Aortic smooth muscle cell (primary cell): ENCODE measurements at places on chromosomes 1 and 21. TPM values are rescaled to one million over a fixed set of nuclear protein-coding genes. Genes with fewer than 3 reads are reported as not detected.

The INSRR gene
- total RNA-seq, result under 0.01 TPM in 1 of 2 replicates, not detected in the other

The NVL gene
- 17.7 and 18.3 TPM in 2 replicates for total RNA-seq

The CLIC4 gene
- 493 and 612 TPM in 2 replicates for total RNA-seq

The TAS1R3 gene
- total RNA-seq, result 0.06 and 0.26 TPM in 2 replicates

The PAQR6 gene
- total RNA-seq, result 0.26 and 0.44 TPM in 2 replicates

The SLC6A9 gene
- total RNA-seq, result 5.1 and 5.3 TPM in 2 replicates

The SLC1A7 gene
- total RNA-seq, result 0.13 and 0.25 TPM in 2 replicates

The PGBD5 gene
- under 0.01 and 0.06 TPM in 2 replicates for total RNA-seq

The KRTAP19-3 gene
- total RNA-seq, result not detected in 2 replicates

The PCSK9 gene
- 0.25 and 0.40 TPM in 2 replicates for total RNA-seq

The NFASC gene
- total RNA-seq, result 14.3 and 15.7 TPM in 2 replicates

The RAB3B gene
- total RNA-seq, result 0.53 and 1.2 TPM in 2 replicates

The TMEM9 gene
- 56.4 and 61.4 TPM in 2 replicates for total RNA-seq

The FASLG gene
- total RNA-seq, result not detected in 2 replicates

The NGF gene
- total RNA-seq, result 7.7 and 12.7 TPM in 2 replicates

The E2F2 gene
- total RNA-seq, result 0.93 and 2.1 TPM in 2 replicates

The GJA9 gene
- total RNA-seq, result not detected in 2 replicates

The TESK2 gene
- total RNA-seq, result 1.6 and 2.9 TPM in 2 replicates

The TPTE gene
- not detected in 2 replicates for total RNA-seq
